Kasumi-1 (cell line): ENCODE measurements at places on chromosomes 16 and 17.

DNA sequence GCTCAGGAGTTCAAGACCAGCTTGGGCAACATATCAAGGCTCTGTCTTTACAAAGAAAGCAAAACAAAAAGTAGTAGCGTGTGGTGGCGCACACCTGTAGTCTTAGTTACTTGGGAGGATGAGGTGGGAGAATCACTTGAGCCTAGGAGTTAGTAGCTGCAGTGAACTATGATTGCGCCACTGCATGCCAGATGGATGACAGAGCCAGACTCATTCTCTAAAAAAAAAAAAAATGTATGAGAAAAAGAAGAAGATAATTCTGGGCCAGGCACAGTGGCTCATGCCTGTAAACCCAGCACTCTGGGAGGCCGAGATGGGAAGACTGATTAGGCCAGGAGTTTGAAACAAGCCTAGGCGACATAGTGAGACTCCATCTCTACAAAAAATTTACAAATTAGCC, 28.5 kb downstream of the STAT5B start:
- DNase-seq = no peak

DNA sequence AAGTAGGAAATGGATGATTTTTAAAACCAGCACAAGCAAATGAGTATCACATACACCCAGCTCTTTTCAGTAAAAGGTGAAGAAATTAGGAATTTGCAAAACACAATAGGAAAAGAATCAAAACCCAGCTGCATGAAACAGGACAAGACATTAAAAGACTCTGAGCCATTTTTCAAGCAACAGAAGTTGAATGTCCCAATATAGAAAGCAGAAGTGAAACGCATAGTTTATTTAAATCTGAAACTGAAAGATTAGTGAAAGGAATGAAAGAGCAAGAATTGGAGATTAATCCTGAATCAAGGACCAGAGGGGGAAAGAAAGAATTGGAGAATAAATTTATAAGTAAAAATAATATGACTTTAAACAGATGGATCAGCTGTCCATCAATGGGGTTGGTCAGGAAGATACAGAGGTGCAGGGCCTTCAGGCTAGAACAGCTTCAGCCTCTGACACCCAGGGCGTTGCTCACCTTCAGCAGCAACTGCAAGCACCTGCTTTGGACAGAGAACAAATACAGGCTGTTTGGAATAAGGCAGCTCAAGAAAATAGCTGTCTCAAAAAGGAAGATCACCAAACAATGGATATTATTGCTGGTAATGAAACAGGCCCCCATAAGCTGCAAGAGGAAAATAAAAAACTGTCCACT, 3.9 kb upstream of the ARHGAP17 start:
- DNase-seq = peak; percentile 23

DNA sequence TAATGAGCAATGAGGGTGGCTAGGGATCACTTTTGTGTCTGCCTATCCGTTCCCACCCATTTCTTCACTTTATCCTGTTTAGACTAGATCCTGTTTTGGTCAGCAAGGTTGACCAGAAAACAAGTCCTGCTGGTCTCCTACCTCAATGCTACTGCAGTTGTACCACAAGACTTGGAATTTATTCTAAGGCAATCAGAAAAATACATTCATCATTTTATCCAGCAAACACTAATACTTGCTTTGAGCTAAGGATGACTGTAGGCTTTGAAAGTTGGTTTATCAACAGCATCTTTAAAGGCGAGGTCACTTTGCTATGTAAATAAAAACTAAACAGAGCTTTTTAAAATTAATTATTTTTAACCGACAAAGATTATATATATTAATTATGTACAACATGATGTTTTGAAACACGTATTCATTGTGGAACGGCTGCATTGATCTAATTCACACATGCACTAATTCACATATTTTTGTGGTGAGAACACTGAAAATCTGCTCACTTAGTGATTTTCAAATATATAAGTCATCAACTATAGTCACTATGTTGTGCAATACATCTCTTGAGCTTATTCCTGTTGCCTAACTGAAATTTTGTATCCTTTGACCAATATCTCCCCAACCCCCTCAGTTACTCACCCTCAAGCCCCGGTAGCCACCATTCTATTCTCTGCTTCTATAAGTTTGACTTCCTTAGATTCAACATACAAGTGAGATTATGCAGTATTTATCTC, 125.9 kb upstream of the HS3ST3A1 start:
- DNase-seq = no peak

DNA sequence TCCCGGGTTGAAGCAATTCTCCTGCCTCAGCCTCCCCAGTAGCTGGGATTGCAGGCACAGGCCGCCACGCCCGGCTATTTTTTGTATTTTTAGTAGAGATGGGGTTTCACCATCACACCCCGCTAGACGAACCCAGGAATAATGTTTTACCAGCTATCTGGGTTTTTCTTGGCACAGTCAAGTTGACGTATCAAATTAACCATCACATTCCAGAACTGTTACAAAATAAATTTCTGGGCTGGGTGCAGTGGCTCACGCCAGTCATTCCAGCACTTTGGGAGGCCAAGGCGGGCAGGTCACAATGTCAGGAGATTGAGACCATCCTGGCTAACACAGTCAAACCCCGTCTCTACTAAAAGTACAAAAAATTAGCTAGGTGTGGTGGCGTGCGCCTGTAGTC, 501.2 kb downstream of the SHISA9 start:
- DNase-seq = no peak

- DNase-seq = no peak
These were observed 10.7 kb upstream of the CIITA start for GRCh38 chr16:10865991-10866966.

DNA sequence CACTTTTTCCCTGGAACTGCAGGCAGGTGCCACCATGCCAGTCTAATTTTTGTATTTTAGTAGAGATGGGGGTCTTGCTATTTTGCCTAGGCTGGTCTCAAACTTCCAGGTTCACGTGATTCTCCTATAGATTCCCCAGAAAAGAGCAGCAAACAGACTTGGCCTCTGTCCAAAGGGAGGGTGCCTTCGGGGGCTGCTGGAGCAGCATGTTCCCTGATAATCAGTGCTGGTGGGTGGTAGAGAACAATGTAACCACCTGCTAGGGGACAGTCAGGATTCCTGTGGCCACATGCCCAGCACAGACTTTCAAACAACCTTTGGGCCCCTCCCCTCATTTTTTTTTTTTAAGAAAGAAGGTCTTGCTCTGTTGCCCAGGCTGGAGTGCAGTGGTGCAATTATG, 14.2 kb upstream of the CCNF start:
- no peak for DNase-seq

GRCh38 chr16:72889616-72890582, 158.0 kb downstream of the ZFHX3 start:
- no peak for DNase-seq

DNA sequence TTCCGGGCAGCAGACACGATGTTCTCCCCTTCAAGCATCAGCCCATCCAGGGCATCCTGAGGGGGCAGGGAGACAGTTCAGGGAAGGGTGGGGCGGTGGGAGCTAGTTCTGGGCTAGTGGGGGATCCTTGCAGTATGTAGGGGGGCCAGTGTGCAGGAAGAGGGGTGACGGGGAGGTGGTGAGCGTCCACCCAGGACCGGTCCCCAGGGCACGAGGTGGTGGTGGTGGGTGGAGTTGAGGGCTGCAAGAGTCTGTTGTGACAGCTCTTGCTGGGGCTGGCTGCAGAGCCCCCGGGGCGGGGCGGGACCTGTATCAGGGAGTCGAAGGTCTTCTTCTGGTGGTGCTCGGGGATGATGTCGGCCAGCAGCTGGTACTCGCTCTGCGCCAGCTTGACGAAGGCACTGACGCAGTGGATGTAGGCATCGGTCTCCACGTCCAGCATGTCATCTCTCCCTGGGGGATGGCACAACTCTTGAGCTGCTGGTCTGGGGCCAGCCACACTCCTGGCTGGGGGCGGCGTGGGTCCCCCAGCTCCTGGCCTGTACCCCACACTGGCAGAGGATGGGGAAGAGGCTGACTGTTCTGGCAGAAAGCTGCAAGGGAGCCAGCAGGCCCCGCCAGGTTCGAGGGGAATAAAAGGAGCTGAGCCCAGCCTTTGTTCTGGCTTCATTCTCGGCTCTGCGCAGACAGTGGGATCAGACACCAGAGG, 10.0 kb downstream of the ZACN start:
- no peak for DNase-seq

- no peak for DNase-seq
These were observed 66.5 kb upstream of the TBX2 start for GRCh38 chr17:61333136-61333535.
